Nephron progenitor cell (in vitro differentiated cells): ENCODE measurements at places on chromosomes 1 and 21.

- no peak for DNase-seq
- H3K4me3 ChIP-seq: no peak overlapping the region
- peaks cover 45% of the 10 kb centered on the region for H3K36me3 ChIP-seq
Observed at GRCh38 chr1:40183055-40183710, 22.0 kb downstream of the RLF start.

DNA sequence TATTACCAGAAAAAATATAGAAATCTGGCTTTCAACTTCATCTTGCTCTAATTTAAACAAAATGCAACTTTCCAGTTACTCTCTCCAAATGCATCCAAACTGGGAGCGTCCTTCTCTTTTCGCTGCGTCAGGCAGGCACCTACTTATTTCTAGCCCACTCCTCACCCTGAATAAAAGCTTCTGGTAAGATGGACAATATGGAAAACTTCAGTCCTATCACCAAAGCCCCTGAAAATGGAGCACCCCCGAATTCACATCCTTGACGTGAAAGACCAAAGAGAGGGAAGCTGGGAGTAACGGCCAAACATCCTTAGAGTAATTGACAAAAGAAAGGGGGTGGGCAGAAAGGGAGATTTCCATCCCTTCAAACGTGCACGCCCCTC is 5.5 kb upstream of the PROX1 start:
- peaks cover 84% of the 10 kb centered on the region for H3K4me1 ChIP-seq
- no peaks in the 10 kb centered on the region for H3K36me3 ChIP-seq
- H3K27me3 ChIP-seq: peaks cover 62% of the 10 kb centered on the region
- no peak overlapping the region for H3K27ac ChIP-seq
- peak overlapping the region; percentile 82 for H3K4me3 ChIP-seq
- DNase-seq: no peak

- peaks cover 10% of the 10 kb centered on the region for H3K4me1 ChIP-seq
- no peaks in the 10 kb centered on the region for H3K36me3 ChIP-seq
- DNase-seq: no peak
- no peak overlapping the region for H3K27ac ChIP-seq
- H3K27me3 ChIP-seq: peaks cover 100% of the 10 kb centered on the region
Observed at GRCh38 chr1:90711696-90712095, 5.4 kb downstream of the BARHL2 start.

- H3K27me3 ChIP-seq: peaks cover 33% of the 10 kb centered on the region
- peaks cover 21% of the 10 kb centered on the region for H3K36me3 ChIP-seq
- peak overlapping the region; percentile 88 for H3K4me3 ChIP-seq
- peaks cover 61% of the 10 kb centered on the region for H3K4me1 ChIP-seq
Observed at GRCh38 chr1:156677616-156678596, 699 bp upstream of the NES start.

DNA sequence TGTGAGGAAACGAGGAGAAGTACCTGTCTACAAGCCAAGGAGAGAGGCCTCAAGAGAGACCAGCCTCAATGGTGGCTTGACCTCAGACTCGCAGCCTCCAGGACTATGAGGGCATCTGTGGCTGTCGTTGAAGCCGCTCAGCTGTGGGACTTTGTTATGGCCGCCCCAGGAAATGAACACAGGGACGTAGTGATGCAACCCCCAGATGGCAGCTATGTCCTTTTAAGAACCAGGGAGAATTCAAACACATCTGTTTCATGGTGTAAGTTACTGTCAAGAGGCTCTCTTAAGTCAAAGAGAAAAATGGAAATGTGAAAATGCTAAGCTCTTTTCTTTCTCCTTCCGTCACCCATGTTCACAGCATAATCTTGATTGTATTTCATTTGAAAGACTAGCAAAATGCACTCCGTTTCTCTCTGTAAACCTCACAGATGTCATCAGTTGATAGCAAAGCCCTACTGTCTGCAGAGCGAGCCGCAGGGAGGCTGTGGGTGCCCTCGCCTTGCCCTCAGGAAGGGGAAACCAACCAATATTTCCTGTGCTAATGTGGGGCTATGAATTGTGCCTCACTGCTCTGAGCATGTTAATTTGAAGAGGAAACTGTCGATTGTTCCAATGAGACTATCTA is 21.3 kb downstream of the UBASH3A start:
- peaks cover 46% of the 10 kb centered on the region for H3K27me3 ChIP-seq
- H3K27ac ChIP-seq: no peak overlapping the region
- DNase-seq: no peak
- H3K4me3 ChIP-seq: no peak overlapping the region

DNA sequence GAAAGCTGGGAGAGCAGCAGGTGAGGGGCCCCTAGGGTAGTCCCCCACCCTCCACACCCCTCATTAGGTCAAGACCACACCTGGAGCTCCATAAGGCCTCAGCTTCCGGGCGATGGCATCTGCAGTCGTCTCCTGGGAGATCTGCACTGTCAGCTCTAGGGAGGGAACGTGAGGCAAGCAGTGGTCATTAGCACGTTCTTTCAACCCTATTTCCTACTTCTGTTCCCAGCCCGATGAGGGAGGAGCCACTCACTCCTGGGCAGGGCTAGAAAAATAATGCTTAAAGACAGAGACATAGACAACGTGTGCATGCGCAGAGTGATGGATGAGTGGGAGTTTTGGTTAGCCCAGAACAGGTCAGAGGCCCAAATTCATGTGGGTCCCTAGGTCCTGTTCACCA is 9.7 kb downstream of the KDF1 start:
- no peak overlapping the region for H3K4me3 ChIP-seq
- peaks cover 27% of the 10 kb centered on the region for H3K27me3 ChIP-seq
- peaks cover 31% of the 10 kb centered on the region for H3K4me1 ChIP-seq
- no peak overlapping the region for H3K27ac ChIP-seq
- no peak for DNase-seq

DNA sequence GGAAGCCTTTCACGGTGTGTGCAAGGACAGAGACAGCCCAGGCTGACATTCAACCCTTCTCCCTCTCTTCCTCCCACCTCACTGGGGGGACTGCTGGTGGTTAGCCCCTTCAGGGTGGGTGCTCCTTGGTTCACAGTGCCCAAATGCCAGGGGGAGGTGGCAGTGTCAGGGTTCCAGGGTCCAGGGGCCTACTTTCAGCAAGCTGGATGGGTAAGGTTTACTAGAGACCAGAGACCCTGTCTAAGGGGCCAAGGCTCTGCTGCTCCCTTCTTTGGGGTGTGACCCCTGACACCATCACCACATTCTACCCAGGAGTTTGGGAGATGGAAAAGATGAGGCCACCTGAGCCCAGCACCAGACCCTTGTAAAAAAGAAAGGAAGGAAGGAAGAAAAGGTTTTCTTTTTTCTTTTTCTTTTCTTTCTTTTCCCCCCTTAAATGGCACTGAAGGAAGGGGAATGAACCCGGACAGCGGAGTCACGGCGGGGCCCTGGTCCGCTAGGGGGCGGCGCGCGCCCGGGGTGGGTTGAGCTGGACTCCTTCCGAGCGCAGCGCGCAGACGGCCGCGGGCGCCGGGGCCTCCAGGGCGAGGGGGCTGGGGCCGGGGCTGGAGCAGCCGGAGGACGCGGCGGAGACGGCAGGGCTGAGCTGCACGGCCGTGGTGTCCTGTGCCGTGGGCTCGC is 18.8 kb downstream of the KNCN start:
- no peaks in the 10 kb centered on the region for H3K36me3 ChIP-seq
- peak; percentile 89 for DNase-seq

DNA sequence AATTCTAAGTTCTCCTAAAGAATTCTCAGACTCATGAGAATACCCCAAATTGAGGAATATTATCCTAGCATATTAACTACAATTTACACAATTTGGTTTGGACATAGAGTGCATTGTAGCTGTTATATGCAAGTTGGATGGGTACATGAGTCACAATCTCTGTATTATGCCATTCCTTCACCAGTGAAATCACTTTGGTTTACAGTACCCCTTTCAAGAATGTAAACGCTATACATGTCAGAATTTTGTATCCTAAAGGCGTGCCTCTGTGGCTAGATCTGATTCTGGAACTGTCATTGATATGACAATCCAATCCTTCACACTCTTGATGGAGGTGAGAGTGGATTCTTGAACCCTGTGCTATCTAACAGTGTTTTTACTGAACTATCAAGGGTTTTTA is 6.7 kb upstream of the IL10RB start:
- no peak for DNase-seq
- no peak overlapping the region for H3K4me3 ChIP-seq
- peaks cover 34% of the 10 kb centered on the region for H3K36me3 ChIP-seq

DNA sequence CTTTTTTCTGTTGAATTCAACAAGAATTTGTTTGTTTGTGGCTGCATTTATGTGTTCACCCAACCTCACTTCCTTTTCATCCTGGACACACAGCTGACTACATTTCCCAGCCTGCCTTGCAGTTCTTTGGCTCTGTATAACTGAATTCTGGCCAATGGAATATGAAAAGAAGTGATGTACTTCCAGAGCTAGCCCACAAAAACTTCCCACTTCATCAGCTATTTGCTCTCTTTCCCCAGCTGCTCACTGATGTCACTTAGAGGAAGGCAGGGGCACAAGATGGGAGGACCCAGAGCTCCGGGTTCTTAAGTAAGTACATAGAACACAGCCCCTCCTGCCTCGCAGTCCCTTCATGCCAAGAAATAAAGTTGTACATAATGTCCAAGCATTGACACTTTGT is 235.0 kb upstream of the FGGY start:
- no peaks in the 10 kb centered on the region for H3K36me3 ChIP-seq
- H3K27ac ChIP-seq: no peak overlapping the region
- DNase-seq: no peak
- H3K4me3 ChIP-seq: no peak overlapping the region

GRCh38 chr1:69613414-69613813 is 45.7 kb downstream of the LRRC7 start:
- H3K4me3 ChIP-seq: no peak overlapping the region
- no peak overlapping the region for H3K27ac ChIP-seq
- peaks cover under 1% of the 10 kb centered on the region for H3K27me3 ChIP-seq
- no peaks in the 10 kb centered on the region for H3K36me3 ChIP-seq
- DNase-seq: no peak
- no peaks in the 10 kb centered on the region for H3K4me1 ChIP-seq

GRCh38 chr1:178075333-178075732 is 18.6 kb upstream of the RASAL2 start:
- H3K4me3 ChIP-seq: no peak overlapping the region
- H3K27ac ChIP-seq: no peak overlapping the region
- no peak for DNase-seq
- no peaks in the 10 kb centered on the region for H3K36me3 ChIP-seq

GRCh38 chr1:44602634-44603628 is 71.3 kb downstream of the TMEM53 start:
- no peaks in the 10 kb centered on the region for H3K36me3 ChIP-seq
- H3K27me3 ChIP-seq: peaks cover 26% of the 10 kb centered on the region
- H3K4me1 ChIP-seq: peaks cover 36% of the 10 kb centered on the region
- peak; percentile 57 for DNase-seq
- no peak overlapping the region for H3K4me3 ChIP-seq

DNA sequence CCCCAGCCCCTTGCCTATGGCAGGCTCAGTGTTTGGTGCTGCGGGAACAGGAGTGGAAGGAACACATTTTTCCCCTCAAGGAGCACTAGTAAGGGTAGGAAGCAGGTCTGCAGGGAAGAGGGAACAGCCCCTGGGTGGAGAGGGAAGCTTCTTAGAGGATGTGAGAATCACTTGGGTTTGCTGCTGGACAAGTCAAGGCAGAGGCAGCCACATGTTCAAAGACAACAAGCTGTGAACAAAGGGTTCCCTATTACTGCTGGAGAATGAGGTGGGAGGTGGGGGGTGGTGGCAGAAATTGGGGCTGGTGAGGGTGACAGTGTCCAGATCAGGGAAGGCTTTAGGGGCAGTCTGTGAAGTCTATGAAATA is 24.8 kb upstream of the CITED4 start:
- no peak for DNase-seq
- H3K27me3 ChIP-seq: peaks cover 72% of the 10 kb centered on the region
- no peaks in the 10 kb centered on the region for H3K36me3 ChIP-seq
- H3K4me3 ChIP-seq: no peak overlapping the region
- H3K27ac ChIP-seq: no peak overlapping the region

DNA sequence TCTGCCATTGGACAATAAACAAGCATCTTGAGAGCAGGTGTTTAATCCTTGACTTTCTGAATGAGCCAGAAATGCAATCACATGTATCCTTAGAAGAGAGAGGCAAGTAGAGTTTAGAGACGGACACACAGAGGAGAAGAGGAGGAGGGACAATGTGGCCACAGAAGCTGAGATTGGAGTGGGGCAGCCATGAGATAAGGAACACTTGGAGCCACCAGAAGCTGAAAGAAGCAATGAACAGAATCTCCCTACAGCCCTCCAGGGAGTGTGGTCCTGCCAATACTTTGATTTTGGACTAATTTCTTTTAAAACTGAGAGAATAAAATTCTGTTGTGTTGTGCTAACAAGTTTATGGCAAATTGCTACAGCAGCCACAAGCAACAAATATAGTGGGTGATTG is 141.0 kb downstream of the ATP6V1G3 start:
- no peaks in the 10 kb centered on the region for H3K4me1 ChIP-seq
- H3K4me3 ChIP-seq: no peak overlapping the region
- no peaks in the 10 kb centered on the region for H3K36me3 ChIP-seq
- H3K27me3 ChIP-seq: peaks cover 18% of the 10 kb centered on the region
- H3K27ac ChIP-seq: no peak overlapping the region

- no peaks in the 10 kb centered on the region for H3K27me3 ChIP-seq
- peak overlapping the region; percentile 26 for H3K27ac ChIP-seq
- no peak for DNase-seq
- peaks cover 65% of the 10 kb centered on the region for H3K36me3 ChIP-seq
Observed at GRCh38 chr1:236887081-236887480, 92.0 kb downstream of the MTR start.

DNA sequence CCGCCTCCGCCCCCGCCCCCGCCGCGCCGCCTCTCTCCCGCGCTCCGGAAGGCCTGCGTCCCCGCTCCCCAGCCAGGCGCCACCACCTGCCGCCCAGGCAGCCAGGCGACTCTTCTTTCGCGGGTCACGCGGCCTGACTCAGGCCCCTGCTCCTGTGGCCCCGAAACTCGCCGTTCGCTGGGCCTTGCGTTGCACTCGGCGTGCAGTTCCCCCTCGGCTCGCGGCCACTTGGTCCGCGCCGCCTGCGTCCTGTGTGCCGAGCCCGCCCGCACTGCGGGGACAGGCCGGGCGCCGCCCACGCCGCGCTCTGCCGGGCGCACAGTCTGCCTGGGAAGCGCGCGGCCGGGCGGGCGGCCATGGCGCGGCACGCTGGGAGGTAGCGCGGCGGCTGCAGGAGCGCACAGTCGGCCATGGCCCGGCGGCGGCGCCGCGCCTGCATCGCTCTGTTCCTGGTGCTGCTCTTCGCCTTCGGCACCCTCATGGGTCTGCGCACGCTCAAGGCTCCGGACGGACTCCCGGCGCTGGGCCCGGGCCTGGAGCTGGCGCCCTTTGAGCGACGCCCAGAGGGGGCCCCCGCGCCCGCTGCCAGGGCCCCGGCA is at the start of gene MANEAL:
Gene MANEAL, plus strand, starts transcription at position 75 of the 599 bp plus-strand sequence. Its CDS starts 336 bp downstream, at position 411.
- H3K27me3 ChIP-seq: peaks cover 77% of the 10 kb centered on the region
- peak; percentile 76 for DNase-seq
- no peaks in the 10 kb centered on the region for H3K36me3 ChIP-seq
- H3K27ac ChIP-seq: no peak within 1 kb of the TSS
- H3K4me3 ChIP-seq: peak within 1 kb of the TSS; percentile 71

DNA sequence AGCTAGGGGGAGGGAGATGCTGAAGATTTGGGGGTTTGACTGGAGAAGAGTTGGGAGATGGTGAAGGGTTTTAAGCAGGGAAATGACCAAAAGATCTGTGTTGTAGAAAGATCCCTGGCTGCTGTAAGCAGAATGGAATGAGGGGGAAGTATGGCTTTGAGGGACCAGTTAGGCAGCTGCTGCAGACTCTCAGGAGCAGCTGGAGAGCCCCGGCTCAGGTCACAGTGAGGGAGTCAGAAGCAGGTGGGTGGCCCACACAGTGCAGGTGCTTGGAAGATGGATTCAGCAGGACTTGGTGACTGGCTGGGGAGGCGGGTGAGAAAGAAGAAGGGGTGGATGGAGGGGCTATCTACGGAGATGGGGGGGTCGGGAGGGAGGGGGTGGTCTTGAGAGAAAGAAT is 35.7 kb downstream of the EDN2 start:
- peak overlapping the region; percentile 48 for H3K4me3 ChIP-seq
- no peak for DNase-seq
- peak overlapping the region; percentile 53 for H3K27ac ChIP-seq
- peaks cover 52% of the 10 kb centered on the region for H3K4me1 ChIP-seq
